ENCODE measurements at places on chromosomes 12 and 14.

DNA sequence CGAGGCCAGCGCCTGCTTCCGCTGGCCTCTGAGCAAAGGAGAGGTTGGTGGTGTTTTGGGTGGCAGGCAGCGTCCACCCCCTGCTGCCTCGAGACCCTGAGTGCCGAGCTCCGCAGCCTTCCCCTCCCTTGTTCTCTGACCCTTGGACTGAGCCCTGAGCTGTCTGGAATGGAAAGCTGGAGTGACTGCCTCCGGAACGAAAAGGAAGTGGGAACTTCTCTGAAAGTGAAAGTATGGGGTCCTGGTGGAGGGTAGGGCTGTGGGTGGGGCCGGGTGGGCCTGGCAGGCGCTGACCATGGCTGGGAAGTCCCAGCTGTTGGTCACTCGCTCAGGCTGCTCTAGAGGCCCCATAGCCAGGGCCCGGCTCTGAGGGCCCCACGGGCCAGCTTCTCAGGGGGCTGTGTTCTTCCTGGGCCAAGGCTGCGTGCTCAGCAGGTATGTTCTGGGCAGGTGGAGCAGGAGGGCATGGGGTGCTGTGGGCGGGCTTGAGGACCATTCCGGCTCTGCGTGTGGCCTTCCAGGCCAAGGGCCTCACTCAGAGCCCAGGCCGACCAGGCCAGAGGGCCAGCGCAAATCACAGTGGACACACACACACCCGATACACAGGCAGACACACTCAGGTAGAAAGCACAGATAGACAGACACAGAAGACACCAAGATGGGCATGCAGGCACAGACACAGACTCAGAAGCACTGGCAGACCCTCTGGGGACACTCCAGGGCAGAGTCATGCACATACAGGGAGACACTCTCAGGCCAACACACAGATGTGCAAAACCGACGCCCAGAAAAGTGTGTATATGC, at the start of gene EXOC3L4:
Gene EXOC3L4, plus strand, starts transcription at position 320 of the 804 bp plus-strand sequence. CDS start 5,495 bp downstream, outside the sequence.
- no peak for DNase-seq

- DNase-seq = no peak
Measured at GRCh38 chr14:32254952-32255679, 52.0 kb upstream of the RNU6-8 start.

DNA sequence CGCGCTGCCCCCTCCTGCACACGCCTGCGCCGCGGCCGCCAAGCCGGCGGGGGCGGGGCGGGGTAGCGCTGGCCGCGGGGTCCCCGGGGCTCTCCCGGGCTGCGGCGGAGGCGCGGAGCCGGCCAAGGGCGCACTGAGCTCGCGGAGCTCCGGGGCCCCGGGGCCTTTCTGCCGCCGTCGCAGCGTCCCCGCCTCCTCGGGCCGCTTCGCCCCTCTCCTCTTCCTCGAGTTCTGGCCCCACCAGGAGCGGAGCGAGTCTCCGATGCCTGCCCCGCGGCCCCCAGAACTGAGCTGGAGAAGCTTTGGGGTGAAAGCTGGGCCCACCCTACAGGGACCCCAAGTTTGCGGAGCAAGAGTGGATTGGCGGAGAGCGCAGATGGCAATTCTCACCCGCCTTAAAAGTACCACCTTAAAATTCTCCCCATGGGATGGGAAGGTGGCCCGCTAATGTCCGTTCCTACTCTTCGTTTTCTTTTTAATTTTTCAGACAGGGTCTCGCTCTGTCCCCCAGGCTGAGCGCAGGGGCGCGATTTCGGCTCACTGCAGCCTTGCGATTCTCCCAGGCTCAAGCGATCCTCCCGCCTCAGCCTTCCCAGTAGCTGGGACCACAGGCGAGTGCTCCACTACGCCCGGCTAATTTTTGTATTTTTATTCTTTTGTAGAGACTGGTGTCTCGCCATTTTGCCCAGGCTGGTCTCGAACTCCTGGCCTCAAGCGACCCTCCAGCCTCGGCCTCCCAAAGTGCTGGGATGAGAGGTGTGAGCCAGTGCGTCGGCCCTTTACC, 129.6 kb downstream of the NDUFA12 start:
- no peak for DNase-seq

DNA sequence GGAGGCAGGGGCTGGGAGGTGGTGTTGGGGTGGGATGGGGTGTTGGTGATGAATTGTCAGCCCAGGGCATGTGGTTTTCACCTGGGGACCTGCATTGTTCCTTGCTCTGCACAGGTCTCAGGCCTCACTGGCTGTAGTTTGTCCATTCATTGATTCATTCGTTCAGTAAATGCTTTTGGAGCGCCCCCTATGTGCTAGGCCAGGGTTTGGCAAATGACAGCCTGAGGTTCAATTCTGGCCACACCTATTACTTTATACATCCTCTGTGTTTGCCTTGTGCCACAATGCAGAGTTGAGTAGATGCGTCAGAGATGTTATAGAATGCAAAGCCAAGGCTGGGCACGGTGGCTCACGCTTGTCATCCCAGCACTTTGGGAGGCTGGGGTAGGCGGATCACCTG, 4.7 kb downstream of the ADCK1 start:
- DNase-seq = no peak

- no peak for DNase-seq
Measured at GRCh38 chr12:46921048-46921763, 95.4 kb upstream of the SLC38A4 start.

DNA sequence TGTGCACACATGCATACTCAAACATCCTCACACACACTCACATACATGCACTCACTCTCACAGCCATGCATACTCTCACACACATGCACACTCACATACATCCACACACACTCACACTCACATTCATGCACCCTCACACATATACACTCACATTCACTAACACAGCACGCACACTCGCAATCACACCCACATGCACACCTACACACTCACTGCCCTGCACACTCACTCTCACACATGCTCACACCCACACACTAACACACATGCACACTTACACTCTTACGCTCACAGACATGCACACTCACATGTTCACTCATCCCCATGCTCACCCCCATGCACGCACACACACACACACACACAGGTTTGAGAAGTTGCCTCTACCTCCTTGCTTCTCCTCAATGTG, 63.2 kb upstream of the SFSWAP start:
- no peak for DNase-seq

DNA sequence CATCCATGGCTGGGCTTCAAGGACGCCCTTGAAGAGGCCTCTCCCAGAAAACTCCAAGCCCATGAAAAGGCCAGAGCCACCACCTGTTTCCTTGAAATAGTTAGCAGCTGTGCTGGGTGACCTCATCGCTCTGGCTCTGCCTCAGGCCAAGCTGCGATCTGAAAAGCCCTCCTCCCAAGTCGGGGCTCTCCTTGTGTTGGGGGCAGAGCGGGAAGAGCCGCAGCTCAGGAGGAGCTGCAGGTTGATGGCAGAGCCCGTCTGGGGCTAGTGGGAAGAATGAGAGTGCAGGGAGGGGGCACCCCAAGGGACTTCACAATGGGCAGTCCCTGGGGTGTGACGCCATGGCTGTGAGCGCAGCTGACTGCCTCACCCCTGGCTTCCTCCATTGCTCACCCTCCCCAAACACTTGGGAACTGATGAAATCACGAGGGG, 50.0 kb upstream of the STON2 start:
- no peak for DNase-seq

- DNase-seq = no peak
Measured at GRCh38 chr14:25122211-25122610, 72.3 kb upstream of the STXBP6 start.

DNA sequence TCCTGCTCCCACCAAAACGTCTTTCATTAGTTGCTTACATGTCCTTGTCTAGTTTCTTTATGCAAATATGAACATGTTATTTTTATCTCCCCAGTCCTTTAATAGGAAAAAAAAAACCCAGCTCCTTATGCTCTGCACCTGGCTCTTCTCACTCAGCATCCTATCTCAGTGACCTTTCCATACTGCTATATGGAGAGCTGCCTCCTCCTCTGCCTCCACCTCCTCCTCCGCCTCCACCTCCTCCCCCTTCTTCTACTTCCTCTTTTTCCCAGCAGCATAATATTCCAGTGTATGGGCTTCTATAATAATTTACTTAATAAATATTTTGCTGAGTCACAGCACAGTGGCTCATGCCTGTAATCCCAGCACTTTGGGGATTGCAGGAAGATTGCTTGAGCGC, 31.5 kb downstream of the ABCB9 start:
- DNase-seq = no peak

- DNase-seq = peak; percentile 36
Measured at GRCh38 chr12:54561164-54561563, 11.8 kb downstream of the PDE1B start.

DNA sequence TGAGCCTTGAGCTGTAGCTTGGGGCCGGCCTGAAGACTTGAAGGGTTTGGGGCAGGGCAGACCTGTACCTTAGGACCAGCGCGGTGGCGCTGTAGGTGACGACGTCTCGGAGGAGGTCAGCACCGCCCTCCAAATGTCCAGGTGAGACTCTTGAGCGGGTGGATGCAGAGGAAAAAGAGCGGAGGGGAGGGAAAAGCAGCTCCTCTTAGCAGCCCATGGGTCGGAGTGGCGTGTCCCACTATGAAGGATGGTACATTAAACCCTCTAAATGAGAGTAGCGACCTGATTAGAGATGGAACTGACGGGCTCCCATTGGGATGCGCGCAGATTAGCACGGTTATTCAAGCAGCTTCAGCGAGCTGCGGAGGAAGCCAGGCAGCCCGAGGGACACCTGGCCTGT, 77.0 kb upstream of the MAP1LC3B2 start:
- DNase-seq = no peak

GRCh38 chr14:54854181-54854580, 48.4 kb downstream of the GCH1 start:
- no peak for DNase-seq

- DNase-seq = no peak
Measured at GRCh38 chr14:26527095-26527494, 70.7 kb downstream of the NOVA1 start.

- DNase-seq = no peak
Measured at GRCh38 chr14:103361867-103362266, 23.3 kb upstream of the MARK3 start.

DNA sequence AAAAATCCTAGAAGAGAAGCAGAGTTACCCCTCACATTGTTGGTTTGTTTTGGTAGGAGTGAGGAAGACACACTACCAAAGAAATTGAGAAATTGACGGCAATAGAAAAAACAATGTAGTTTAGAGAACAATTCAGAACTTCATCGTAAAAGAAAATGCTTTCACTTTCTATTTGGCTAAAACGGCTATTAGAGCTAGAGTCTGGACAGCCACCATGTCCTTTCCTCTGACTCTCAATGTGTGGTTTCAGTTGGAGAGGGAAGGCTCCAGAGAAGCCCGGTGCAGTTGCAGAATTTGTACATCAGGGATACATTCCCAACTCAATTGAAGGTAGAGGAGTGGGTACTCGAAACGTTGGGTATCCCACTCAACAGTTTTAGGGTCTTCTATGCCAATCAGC, 535.3 kb downstream of the GALC start:
- DNase-seq = no peak

DNA sequence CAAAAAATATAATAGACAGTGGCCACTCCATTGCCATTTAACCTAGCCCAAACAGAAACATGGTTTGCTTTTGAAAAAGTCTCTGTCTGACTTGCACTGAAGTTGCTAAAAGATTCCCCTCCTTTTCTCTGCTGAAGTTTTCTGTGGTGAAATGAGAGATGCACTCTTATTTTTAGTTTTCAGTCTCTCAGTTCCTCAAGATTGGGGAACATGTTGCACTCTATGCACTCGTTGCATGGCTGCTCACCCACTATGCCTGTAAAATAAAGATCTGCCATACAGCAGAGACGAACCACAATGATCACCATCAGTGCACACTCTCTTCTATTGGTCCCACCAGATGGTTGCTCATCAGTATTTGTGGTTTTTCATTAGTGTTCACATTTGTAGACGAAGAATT, 13.1 kb upstream of the DAAM1 start:
- DNase-seq = no peak

Measured in CMK (cell line).